ENCODE measurements at places on chromosomes 7 and 10.

DNA sequence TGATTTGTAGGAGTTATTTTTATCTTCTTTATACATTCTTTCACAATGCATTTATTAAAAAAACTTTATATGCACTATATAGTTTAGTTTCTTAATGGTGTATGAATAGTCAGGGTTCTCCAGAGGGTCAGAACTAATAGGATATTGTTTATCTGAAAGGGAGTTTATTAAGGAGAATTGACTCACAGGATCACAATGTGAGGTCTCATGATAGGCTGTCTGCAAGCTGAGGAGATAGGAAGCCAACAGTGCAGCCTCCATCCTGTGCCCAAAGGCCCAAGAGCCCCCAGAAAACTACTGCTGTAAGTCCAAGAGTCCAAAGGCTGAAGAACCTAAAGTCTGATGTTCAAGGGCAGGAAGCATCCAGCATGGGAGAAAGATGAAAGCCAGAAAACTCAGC is 192.8 kb upstream of the AHR start:
- no peak for DNase-seq

- no peak for DNase-seq
Measured at GRCh38 chr10:64312876-64313275, 791.7 kb downstream of the REEP3 start.

DNA sequence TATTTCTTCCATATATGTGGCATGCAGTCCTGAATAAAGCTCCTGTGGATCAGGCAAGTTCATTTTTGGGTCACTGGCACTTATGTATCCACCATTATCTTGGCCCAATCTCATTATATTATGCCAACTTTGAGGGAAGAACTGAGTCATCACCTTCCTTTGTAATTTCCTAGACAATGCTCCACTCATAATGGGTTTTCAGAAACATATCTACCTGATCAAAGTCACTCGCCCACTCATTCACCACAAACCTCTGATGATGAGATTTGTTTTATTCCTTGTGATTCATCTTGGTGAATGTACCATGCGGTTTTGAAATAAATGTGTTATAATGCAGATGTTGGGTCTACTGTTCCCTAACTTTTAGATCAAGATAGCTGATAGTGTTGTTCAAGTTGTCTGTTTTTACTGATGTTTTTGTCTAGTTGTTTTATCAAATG is 525.8 kb downstream of the KIF20B start:
- no peak for DNase-seq

DNA sequence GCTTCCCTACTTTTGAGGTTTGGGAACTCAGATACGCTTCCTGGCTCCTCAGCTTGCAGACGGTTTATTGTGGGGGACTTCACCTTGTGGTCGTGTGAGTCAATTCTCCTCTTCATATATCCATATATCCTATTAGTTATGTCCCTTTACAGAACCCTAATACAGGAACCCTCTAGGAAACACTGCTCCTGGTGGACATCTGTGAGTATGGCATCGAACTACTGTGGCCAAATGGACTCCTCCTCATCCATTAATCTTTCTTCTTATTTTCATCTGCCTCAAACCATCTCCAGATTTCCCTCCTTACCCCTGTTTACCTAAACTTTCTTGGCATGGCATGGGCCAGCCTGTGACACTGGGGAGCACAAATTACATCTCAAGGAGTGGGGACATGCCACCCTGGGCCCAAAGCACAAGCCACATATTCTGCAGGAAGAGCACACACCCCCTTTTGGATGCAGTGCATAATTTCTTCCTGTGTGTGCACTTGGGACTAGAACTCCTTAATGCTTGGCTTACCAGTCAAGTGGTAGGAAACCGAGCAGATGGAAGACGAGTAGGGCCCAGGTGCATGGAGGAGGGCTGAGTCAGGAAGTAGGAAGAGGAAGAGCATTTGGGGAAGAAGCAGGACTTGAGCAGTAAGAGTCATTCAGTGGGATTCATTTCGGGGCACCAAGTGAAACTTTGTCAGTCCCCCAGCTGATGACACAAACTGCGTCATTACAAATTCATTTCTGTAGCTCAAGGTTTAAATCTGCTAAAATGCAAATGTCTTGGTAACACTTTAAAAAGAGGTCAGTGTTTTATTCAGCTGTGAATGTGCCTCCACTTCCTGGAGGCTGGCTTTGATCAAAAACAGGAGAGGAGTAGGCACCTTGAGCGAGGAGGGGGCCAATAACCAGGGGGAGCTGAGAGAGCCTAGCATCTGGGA is 80.8 kb upstream of the PLXNA4 start:
- no peak for DNase-seq

DNA sequence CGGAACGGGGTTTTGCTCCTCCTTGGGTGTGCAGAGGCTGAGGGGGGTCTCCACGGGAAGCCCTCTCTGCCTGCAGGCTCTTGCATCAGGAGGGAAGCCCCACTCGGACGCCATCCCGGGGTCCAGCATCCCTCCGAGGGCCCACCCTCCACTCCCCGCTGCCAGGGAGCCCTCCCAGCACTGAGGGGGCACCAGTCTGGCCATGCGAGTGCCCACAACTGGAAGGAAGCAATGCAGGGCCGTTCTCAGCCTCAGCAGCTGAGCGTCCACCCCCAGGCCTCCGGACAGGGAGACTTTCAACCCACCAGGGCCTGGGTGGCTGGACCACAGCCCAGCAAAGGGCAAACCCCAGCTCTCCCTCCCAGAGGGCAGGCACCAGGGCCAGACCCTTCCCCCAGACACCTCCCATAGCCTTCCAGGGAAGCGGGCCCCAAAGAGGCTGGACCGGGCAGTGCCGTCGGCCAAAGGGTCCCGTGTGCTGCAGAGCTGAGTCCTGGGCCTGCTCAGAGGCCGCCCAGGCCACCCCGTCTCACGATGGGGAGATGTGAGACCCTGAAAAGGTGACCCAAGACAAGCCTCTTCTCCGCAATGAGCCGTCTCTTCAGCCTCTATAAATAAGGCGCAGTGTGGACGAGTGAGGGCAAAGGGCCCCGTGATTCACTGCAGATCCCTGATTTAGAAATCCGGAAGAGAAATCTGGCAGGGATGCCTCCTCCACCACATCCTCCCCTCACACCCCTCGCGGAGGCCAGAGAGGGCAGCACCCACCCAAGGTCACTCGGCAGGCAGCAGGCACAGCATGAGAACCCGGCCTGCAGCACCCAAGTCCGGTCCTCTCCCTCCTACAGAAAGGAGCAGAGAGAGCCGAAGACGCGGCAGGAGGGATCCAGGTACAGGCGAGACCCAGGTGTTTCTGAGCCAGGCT is 81.9 kb upstream of the DNAAF5 start:
- no peak for DNase-seq

DNA sequence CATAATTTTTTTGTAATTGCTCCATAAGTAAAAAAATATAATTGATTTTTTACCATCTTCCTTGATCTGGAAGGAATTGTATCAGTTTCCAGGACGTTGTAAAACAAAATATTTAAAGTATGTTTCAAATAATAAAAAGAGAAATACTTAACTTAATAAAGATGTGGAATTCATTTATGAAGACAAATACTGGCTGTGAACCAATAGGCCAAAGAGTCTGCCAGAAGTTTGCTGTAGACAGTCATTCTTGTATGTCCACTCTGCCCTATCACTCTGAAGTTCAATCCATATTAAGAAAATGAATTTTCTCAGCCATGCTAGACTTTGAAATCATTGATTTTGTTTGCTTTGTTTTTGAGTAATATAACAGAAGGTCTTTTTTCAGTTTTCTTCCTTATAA is 256.4 kb downstream of the TRIL start:
- DNase-seq: no peak

DNA sequence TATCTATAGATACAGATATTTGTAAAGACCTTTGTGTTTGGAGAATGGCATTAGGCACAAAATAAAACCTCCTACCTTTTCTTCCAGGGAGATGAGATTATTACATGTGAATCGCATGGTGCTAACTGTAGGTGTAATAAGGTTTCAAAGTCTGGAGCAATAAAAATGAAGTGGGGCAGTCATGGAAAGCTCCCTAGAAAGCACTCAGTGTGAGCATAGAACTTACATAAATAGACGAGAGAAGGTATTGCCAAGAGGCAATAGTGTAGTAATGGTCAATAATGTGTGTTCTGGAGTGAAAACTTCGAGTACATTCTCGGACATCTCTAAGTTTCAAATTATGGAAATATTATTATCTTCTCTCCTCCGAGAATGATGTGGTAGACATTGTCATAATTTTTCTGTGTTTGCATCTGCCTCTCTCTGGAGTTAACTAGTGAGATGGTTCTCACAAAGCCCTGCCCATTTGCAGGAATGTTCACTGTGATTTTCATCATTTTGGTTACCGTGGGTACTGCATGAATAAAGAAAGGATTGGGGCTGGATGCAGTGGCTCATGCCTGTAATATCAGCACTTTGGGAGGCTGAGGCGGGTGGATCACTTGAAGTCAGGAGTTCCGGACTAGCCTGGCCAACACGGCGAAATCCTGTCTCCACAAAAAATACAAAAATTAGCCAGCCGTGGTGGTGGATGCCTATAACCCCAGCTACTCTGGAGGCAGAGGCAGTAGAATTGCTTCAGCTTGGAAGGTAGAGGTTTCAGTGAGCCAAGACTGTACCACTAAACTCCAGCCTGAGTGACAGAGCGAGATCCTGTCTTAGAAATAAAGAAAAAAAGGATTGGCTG is 10.6 kb downstream of the VIM start:
- no peak for DNase-seq

DNA sequence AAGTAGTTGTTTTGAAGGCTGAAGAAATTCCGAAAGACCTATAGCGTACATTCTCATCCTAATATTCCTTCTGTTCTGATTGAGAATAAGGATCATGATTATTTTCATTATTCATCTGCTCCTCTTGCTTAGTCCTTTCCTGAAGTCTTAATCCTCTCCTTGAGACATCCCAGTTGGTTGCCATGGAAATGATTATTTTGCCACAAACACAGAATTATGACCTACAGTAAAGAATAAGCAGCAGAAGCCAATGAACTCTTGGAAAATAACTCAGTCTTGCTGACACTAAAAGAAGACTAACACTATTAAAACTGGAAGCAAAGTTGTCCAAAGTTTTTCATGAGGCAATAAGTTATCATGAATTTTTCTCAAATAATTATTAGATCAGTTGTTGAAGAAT is 47.8 kb upstream of the JAZF1 start:
- DNase-seq: no peak

GRCh38 chr7:101377189-101377736 is 14.6 kb downstream of the COL26A1 start:
- no peak for DNase-seq

- no peak for DNase-seq
Measured at GRCh38 chr10:96107623-96108038, 22.5 kb upstream of the ZNF518A start.

Data from psoas muscle (tissue), 8 donors.